ENCODE measurements at places on chromosomes 5 and 9. TPM values are rescaled to one million over a fixed set of nuclear protein-coding genes. Genes with fewer than 3 reads are reported as not detected.

DNA sequence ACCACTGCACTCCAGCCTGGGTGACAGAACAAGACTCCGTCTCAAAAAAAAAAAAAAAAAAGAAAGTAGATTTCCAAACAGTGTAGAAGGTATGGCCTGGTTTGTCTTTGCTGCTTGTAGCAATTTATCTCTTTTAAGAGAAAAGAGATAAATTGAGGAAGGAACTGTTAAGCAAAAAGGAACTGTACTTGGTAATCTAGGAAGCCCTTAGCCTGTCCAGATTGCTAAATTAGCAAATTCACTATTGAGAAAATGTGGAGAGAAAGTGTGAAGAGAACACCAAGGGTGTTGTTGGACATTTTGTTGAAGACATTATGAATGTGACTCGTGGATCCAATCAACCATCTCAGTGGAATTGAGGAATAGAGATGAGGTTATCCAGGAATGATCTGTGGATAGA lies 13.0 kb upstream of the SUSD3 start:
- DNase-seq = no peak

DNA sequence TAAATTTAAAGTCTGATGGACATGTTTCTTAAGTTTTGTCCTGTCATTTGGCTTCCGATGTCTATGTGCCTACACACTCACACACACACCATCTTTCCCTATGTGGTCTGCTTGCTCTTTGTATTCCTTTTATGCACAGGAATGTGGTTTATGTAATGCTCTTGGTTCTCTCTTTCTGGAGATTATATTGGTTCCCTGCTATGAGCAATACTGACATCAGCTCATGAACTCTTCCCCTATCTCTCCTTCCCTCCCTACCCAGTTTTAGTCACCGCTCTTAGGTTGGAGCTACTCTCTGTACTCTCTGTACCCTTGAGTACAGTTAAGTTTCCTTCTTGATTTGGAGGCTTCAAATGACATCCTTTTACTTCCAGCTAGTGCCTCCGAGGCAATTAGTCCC lies 77.9 kb upstream of the MVB12B start:
- peak; percentile 88 for DNase-seq

GRCh38 chr9:111598733-111599091 lies 735 bp downstream of the PTGR1 start:
- DNase-seq = peak; percentile 42

GRCh38 chr5:15516486-15516885 lies 16.5 kb downstream of the FBXL7 start:
- DNase-seq = no peak

- no peak for DNase-seq
These were observed 716.5 kb downstream of the MTRR start for GRCh38 chr5:8585230-8586018.

DNA sequence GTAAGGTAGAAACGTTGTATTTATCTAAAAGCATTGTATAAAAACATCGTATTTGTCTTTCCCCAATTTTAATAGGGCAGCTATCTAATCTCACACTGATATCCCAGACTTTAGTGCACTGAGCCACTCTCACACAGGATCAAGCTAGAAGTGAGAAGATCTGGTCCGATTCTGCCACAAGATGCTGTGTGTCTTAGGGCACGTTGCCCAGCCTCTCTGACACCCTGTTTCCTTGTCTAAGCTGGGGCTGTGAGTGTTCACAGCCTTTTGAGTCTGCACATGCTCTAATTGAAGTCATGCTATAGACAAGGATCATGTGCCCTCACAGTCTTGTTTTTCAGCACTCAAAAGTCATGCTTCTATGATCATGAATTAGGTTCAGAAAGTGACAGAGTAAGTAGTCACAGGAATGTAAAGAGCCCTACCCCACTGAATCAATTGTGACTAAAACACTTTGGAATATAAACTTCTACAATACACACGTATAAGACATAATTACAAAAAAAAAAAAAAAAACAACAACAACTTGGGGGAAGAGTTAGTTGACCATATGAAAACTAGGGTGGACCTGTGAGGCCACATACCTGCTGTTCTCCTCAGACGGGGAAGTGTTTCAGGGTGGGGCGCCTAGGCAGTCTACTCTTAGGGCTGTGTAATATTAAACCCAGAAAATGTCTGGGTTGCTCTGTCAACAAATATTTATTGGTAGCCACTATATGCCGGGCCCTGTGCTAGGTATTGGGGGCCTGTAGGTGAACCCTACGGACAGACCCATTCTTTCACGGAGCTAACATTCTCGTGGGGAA lies 893 bp upstream of the ABLIM3 start:
- DNase-seq = no peak

DNA sequence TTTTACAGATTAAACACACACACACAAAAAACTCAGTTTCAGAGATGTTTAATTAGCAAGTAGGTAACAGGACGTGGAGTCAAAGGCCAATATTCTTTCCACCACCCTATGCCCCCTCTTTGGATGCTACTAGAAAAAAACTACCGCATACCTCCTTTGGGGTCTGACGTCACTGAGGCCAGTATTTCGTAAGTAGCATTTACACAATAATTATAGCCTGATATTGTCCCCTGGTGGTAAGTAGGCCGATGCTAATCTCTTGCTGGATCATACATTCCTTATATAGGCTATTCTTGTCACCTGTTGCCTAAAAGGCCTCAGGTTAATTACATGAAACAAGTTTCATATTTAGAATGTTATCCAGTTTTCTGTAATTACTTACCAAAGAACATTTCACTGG lies 21.0 kb upstream of the SMARCA2 start:
- DNase-seq = no peak

- no peak for DNase-seq
These were observed 4.8 kb downstream of the CCNI2 start for GRCh38 chr5:132751971-132752580.

The ADAMTS6 gene
- 27.0 TPM for total RNA-seq

GRCh38 chr9:134346151-134346550 lies 19.9 kb downstream of the RXRA start:
- DNase-seq = no peak

DNA sequence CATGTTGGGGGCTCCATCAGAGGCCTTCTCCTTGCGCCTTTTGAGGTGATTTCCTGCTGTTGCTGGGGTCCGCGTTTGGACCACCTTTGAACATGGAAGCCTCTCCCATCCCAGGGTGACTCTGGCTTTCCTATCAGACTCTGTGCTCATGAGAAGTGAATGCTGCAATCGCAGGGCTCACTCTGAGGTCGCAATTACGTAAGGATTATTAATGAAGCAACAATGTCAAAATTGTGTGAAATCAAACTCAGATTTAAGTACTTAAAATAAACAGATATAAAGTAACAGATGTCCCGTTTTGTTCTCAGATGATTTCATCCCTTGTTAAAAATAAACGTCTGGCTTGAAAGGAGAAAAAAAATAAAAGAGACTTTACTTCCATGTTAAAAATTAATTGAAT lies 634.2 kb downstream of the BNC2 start:
- DNase-seq = peak; percentile 46

DNA sequence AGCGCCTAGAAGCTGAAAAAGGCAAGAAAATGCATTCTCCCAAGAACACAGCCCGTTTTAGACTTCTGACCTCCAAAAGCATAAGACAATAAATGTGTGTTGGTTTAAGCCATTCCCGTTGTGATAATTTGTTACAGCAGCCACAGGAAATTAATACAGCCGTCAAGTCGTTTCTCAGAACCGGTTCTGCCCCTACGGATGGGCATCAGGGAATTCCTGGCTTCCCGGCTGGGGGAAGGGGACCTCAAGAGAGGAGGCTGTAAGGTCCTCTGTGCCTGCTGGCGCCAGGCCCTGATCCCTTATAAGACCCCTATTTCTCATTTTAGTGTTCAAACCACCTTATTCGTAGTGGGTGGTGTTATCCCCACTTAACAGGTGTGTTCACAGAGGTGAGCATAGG lies 50.6 kb upstream of the RPL26L1 start:
- no peak for DNase-seq
